ENCODE measurements at places on chromosomes 12 and 14.

- peak; percentile 59 for DNase-seq
Observed at GRCh38 chr14:91059576-91060350, 678 bp downstream of the RPS6KA5 start.

DNA sequence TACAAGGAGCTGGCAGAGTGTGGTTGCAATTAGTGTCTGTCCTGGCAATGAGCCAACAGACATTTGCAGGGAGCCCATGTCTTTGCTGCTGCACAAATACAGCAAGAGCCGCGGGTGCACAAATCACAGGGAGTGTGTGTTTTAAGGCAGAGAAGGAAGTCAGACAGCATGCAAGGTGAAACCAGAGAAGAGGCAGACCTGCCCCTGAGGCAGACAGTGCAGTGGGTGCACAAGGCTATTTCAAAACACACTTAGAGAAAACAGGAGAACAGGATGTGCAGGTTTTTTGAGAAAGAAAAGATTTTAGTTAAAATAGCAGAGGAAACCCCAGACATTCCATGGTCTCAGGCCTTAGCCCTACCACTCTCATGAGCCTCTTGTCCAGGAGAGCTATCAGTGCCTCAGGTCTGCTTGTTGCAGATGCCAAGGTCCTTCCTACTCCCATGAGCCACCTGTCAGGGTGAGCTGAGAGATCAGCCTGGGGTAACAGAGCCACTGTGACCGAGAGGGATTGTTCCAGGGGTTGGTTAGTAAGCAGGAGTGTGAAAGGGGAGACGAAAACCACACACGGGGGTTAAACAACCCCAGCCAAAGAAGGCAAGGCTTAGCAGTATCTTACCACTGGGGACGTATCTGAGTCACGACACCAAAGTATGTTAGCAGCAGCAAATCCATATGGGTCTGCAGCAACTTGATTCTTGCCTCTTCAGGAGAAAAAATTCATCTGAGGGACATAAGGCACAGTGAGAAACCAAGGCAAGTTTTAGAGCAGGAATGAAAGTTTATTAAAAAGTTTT, 78.1 kb downstream of the C14orf132 start:
- DNase-seq = no peak

GRCh38 chr14:54349713-54350112, 47.1 kb upstream of the CDKN3 start:
- DNase-seq = no peak

DNA sequence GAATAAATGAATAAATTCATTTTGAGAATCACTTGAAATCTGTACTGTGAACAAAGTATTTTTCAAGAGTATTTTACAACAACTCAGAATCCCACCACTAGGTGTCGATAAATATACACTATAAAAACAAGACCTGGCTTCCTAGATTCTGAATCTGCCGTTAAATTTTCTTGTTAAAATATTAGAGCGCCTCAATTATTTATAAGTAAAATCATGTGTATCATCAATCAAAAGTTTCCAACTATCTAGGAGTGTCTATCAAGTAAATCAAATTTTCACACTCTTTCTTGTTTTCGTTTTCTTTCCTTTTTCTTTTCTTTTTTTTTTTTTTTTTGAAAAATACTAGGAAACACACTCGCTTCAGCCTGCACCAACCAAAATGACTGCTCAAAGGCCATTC, 179.2 kb upstream of the DCN start:
- no peak for DNase-seq

- DNase-seq = no peak
Observed at GRCh38 chr14:49640540-49641417, 5.7 kb upstream of the DNAAF2 start.

DNA sequence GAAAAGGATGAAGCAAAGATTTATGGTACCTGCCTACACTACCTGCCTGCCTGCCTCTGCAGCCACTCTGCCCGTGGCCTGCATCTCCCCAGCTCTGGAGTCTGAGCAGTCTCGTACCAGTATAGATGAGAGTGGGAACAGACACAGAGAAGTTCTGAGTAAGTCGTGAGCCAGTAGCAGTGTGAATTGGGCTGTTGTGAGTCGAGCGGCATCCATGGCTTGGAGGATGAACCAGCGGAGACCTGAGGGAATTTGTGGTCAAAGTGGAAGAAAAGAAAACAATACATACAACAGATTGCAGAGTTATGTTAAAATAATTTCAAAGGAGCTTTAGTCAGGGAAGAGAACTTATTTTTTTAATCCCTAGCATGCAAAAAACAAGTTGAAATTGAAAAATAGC, 25.3 kb downstream of the C2CD5 start:
- DNase-seq = no peak

GRCh38 chr14:22007784-22008412, 334.3 kb upstream of the OR4E1 start:
- no peak for DNase-seq

DNA sequence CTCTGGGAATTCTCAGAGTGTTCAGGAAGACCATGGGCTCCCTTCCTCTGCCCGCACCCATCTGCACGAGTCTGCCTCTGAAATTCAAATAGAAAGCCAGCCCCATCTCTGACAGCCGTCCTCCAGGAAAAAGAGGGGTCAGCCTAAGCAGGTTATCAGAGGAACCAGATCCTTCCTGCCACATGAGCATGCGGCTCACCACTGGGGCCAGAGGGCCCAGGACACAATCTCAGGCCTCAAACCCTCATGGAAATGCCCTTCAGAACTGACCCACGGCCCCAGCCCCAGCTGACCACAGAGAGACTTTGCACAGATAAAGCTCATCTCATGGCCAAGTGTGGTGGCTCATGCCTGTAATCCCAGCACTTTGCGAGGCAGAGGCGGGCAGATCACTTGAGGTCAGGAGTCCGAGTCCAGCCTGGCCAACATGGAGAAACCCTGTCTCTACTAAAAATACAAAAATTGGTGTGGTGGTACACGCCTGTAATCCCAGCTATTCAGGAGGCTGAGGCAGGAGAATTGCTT, 23.2 kb downstream of the PXN start:
- no peak for DNase-seq

GRCh38 chr12:54740882-54741281, 92.7 kb upstream of the DCD start:
- DNase-seq = no peak

- peak; percentile 27 for DNase-seq
Observed at GRCh38 chr14:50363714-50364111, 33.0 kb downstream of the CDKL1 start.

GRCh38 chr12:104631867-104632266, 175.1 kb downstream of the CHST11 start:
- no peak for DNase-seq

GRCh38 chr12:12845794-12846243, 32.7 kb downstream of the DDX47 start:
- no peak for DNase-seq

- DNase-seq = no peak
Observed at GRCh38 chr12:122121745-122122144, 43.2 kb downstream of the MLXIP start.

GRCh38 chr12:70652451-70652850, 15.2 kb upstream of the PTPRB start:
- no peak for DNase-seq

- no peak for DNase-seq
Observed at GRCh38 chr12:53737093-53737808, 10.0 kb upstream of the CALCOCO1 start.

GRCh38 chr14:39217214-39217879, 16.4 kb upstream of the MIA2 start:
- DNase-seq = no peak
